ENCODE measurements at places on chromosomes 2 and 18.

GRCh38 chr18:63708650-63709049, 5.9 kb downstream of the SERPINB11 start:
- peak; percentile 97 for DNase-seq

GRCh38 chr18:79566771-79567431, 112.7 kb upstream of the CTDP1 start:
- DNase-seq, result no peak

DNA sequence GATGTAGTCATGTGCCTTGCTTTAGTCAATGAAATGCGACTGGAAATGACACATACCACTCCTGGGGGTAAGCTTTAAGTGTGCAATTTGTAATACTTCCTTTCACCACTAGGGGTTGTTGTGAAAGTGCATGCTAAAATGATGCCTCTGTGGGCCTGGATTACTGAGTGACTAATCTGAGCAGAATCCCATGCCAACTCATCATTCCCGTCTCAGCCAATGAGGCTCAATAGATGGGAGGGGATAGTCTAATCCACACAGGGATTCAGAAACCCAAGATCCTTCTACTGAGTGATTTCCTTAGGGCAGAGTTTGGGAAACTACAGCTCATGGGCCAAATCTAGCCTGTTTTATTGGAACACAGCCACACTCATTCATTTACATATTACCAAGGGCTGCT, 54.0 kb downstream of the HRH4 start:
- peak; percentile 78 for DNase-seq

DNA sequence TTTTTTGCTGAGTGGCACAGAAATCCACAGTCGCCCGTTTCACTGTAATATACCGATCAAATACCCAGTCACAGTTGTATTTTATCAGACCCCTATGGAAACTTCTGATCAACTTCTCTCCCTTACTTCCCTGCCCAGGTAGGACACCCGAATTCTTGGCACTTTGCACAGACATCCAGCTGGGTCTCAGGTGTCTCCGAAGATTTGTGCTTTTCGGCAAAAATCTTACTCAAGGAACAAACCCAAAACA, 596 bp downstream of the MREG start:
- DNase-seq, result no peak

DNA sequence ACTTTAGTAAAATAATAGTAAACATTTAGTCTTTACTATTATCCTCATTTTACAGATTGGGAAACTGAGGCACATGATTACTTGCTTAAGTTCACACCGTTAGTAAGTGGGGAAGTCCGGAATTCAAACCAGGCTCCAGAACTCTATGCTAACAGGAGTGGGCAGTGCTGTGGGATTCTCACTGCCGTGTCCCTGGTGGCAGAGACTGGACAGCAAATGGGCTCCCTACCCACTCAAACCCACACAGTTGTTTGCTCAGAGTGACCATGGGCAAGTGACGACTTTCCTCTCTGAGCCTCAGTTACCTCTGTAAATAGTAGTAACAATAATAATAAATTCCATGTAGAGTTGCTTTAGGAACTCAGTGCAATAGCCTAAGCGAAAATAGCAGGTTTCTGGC, 24.0 kb downstream of the MAIP1 start:
- DNase-seq, result no peak

GRCh38 chr18:4251206-4251605, 203.9 kb downstream of the DLGAP1 start:
- DNase-seq, result no peak

DNA sequence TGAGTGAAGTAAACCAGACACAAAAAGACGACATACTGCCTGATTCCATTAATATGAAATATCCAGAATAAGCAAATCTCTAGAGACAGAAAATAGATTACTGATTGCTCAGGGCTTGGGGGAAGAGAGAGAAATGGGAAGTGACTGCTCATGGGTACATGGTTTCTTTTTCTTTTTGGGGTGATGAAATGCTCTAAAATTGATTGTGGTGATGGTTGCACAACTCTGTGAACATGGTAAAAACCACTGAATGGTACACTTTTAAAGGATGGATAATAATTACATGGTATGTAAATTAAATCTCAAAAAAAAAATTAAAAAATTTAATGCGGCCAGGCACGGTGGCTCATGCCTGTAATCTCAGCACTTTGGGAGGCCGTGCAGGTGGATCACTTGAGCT, 39.3 kb downstream of the RPL31 start:
- DNase-seq, result no peak

DNA sequence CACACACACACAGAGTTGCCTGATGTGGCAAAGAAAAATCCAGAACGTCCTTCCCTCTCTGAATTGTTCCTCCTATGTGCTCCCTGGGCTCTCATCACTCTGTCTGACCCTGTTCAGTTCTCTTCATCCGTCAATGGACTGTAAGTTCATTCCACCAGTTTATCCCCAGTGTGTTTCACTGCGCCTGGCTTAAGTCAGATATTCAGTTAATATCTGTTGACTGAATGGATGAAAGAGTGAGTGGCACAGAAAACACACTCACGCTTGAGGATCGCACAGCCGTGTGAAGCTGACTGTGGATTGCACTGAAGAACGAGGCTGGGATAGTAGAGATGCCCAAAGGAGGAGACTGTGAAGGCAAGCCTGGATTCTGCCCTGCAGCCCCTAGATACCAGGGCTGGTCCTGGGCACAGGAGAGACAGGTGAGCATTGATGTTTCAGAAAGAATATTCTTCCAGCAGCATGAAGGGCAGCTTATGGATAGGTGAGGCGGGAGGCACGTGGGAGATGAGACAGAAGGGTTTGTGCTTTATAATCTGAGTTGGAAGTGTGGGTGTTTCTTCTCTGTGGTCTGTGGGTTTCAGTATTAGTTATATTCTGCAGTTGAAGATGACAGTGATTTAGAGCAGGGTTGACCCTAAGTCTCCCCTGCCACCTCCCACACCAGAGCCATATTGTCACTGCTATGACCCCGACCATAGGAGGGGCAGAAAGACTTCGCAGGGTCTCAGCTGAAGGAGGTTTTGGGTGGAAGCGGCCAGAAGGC, 129.9 kb downstream of the SOCS6 start:
- no peak for DNase-seq

DNA sequence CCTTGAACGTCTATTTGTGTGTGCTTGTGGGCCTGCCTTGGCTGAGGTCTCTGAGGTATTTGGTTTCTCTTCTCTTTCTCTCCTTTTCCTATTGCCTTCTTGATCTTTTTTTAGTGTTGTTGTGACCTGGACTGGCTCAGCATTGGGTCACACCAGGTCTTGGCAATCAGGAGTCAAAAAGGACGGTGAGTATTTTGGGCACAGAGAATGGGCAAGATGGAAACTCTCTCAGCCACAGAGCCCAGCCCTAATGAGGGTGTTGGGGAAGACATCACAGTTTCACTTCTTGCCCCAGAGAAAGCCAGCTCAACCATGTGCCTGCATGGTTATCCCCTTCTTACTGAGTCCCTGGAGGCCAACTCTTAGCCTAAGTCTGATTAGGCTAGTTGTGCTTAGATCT, 13.7 kb upstream of the INO80C start:
- DNase-seq, result no peak

DNA sequence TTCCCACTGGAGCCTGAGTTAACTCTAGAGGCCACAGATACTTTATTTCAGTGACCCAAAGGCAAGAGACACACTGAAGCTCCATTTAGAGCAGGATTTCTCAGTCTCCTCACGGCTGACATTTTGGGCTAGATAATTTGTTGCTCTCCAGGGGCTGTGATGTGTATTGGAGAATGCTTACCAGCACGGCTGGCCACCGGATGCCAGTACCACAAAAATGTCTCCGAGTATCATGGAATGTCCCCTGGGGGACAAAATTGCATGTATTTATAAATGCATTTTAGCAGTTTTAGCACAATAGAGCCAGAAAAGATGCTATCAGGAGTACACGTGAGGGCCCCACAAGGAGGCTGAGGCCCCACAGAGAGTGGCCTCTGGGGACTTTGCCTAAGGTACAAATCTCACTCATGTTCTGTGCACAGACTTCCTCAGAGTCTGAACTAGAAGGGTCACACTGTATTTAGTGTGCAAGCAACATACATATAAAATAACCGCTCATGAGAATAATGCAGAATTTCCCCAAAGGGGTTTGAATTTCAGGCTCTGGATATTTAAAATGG, 20.5 kb upstream of the DCC start:
- no peak for DNase-seq

GRCh38 chr2:47695800-47696477, 87.0 kb upstream of the MSH6 start:
- no peak for DNase-seq

GRCh38 chr2:157540102-157540501, 88.6 kb downstream of the ACVR1C start:
- DNase-seq, result no peak

DNA sequence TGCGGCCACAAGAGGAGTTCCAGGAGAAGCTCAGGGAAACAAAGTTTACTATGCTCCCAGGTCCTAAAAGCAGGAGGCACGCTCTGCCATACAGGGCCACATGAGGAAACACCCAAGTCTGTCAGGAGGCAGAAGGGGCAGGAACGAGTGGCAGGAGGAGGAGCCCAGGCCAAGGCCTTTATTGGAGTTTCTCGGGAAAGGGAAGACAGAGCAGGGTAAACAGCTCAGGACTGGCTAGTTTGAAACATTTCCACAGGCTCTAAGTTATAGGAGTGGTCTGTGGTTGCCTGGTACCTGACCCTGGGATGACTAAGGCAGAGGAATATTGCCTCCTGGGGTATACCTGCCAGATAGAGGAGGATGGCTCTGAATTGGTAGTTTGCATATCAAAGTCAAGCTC, 3.7 kb upstream of the ZNF638 start:
- no peak for DNase-seq

GRCh38 chr2:1942836-1943360, 198.6 kb upstream of the PXDN start:
- no peak for DNase-seq

GRCh38 chr18:32937597-32937996, 164.8 kb upstream of the KLHL14 start:
- no peak for DNase-seq

GRCh38 chr2:233449081-233449901, 95.0 kb downstream of the DGKD start:
- peak; percentile 36 for DNase-seq

- DNase-seq, result peak; percentile 81
These were observed 1668.7 kb downstream of the SUCLG1 start for GRCh38 chr2:82790206-82791021.

DNA sequence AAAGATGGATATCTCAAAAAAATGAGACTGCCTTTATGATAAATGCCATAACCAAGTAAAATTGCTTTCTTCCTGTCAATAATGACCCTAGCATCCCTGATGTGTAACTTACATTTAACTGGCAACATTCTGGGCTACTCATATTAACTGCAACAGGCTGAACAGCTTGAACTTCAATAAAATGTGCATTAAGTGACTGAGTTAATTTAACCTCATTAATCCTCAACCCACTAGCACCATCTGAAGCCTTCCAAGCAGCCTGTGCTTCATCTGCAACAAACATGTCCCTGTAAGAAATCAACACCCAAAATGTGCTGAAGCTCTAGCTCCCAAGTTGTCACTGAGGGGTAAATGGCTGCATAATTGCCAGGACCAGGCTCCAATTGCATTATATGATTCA, 296.2 kb upstream of the ZC3H15 start:
- DNase-seq, result no peak

DNA sequence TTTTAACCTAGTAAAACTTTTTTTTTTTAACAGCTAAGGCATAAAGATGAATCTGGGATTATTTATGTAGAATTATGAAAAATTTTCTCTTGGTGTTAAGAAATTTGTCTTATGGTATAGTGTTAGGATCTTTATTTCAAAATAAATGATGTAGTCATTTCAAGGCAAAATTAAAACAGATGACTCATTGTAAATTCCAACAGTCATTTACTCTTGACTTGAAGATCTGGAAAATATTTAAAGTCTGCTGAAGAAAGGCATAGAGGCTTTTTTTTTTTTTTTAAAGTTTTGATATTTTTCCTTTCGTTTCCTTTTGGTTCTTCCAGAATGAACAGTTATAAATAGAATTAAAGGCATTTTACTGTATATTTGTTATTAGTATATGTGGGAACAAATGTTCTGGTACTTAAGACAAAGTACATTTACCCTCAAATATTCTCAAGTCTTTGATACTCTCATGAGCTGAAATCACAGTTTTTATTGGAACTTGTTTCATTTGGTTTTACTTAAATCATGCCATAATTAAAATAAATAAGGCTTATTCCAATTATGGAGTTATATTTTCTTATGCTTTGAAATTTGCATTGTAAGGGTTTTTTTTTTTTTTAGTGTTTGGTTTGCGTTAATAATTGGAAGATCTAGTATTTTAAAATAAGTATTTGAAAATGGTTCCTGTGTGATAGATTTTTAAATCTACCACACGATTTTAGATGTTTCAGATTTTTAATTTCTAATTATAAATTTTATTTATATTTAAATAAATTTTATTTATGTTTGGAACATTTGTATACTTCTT, 29.9 kb downstream of the GLS start:
- DNase-seq, result peak; percentile 55

DNA sequence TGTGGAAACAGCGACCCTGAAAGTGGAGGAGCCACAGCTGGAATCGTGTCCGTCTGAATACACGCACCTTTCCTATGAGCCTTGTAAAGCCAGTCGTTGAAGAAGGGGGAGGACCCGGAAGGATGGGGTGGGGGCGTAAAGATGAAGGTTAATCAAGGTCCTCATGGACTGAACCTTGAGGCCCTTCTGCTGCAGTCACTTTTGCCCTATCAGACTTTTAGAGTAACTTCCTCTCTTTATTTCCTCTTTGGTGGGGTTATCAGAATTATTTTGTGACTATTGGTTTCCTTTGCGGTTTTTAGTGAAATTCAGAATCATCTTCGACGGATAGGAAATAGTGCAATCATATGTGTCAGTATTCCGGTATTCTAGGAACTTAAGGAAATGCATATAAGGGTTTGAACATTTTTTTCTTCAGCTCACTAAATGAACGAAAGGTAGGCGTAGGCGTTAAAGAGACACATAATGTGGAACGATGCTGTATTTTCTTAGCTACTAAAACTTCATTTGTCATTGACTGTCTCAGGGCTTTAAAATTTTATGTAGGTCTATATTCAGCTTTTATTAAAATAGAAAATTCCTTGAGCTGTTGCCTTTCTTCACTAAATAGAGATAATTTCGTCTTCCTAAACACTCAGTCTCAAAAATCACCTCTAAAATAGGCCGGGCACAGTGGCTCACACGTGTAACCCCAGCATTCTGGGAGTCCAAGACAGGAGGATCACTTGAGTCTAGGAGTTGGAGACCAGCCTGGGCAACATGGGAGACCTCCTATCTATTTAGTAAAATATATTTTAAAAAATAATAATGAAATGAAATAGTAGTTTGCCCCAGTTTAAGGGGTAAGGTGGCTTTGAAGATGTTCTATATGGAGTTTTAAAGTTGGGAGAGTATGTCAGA, 1.4 kb upstream of the YES1 start:
- DNase-seq, result no peak

GRCh38 chr2:88696611-88697010, 5.1 kb downstream of the RPIA start:
- DNase-seq, result no peak
